ENCODE measurements at places on chromosomes 6 and 20.

DNA sequence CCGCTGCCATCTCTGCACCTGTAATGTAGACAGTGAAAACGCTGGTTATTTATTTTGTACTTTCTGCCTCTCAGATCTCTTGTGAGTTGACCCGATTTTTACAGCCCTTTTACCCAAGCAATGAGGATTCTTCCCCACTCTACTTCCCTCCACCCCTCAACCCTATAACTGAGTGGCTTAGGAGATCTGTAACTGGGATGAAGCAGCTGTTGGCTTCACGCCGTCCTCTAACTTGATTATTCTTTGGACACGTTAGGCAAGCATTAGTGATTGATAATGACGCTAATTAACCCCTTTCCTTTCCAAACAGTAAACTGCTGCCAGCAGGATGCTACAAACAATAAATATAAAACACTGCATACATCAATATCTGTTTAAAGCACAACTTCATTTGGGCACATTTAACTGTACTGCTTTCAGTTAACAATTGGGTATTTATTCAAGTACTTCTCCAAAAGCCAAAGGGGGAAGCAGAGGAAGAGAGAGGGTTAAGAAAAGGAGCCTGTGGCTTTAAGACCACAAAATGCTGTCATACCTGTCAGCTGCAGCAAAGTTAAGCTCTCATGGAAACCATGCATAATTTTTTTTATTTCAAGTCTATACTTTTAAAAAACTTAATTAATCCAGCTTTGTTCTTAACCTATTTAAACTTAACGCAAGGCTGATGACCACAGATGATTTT lies 21.2 kb downstream of the TFAP2A start:
- no peak for DNase-seq

GRCh38 chr6:16972535-16972934 lies 129.3 kb upstream of the STMND1 start:
- DNase-seq = no peak

GRCh38 chr6:18118330-18118729 lies 4.1 kb downstream of the NHLRC1 start:
- DNase-seq = no peak

DNA sequence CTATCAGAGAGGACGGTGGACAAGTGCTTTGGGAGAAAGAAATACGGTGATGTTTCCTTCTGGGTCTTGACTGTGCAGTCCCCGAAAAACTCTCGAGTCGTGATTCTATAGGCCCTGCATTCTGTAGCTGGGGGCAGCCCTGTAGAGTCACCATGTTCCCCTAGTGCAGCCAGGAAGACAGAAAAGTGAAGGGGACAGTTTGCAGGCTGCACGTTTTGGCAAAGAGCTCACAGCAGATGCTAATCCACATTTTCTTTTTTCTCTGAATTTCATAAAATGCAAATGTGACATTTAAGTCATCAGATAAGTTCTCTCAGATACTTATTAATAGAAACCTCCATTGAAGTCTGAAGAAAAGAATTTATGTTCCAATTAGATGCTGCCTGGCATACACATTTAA lies 19.5 kb downstream of the SPATS1 start:
- no peak for DNase-seq

DNA sequence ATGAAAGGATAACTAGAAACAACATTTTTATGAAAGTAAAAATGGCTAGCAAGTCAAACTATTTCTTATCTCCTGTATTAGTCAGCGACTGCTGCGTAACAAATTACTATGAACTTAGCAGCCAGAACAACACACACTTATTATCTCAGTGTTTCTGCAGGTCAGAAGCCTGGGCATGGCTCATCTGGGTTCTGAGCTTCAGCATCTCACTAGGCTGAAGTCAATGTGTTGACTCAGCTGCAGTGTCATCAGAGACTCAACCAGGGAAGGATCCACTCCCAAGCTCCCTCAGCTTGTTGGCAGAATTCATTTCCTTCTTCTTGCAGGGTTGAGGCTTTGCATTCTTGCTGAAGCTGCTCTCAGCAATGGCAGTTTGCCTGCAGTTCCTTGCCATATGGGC lies 33.2 kb upstream of the IGF2R start:
- no peak for DNase-seq

DNA sequence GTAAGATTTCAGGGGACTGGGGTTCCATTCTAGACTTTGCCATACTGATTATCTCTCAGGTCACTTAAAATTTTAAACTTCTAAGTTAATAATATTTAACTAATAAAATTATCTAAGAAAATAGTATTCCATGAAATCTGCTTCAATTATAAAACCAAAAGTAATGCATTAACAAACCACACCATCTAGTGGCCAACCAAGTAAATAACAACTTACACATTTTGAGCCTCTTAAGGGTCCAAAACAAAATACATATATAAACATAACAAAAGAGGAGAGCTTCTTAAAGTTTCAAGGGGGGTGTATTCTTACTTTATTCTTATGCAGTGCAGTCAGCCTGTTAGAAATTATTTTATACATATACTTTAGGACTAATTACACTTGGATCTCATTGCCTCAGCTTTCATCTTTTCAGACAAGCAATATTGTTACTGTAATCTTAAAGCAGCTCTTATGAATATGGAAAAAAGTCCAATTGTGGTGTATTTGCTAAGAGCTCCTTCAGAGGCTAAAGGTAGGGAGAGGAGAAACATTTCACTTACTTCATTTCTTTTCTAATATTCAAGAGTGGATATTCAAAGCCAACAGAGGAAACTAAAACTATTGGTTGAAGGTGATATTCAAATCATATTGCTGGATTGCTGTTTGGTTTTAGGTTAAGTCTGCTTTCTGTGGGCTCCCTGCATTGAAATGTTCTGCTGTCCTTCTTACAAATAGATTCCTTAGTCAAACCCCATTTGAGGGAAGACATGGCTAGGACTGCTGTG lies 199.7 kb upstream of the SIM1 start:
- DNase-seq = no peak

- DNase-seq = no peak
Measured at GRCh38 chr6:109702791-109703190, 11.7 kb downstream of the FIG4 start.

DNA sequence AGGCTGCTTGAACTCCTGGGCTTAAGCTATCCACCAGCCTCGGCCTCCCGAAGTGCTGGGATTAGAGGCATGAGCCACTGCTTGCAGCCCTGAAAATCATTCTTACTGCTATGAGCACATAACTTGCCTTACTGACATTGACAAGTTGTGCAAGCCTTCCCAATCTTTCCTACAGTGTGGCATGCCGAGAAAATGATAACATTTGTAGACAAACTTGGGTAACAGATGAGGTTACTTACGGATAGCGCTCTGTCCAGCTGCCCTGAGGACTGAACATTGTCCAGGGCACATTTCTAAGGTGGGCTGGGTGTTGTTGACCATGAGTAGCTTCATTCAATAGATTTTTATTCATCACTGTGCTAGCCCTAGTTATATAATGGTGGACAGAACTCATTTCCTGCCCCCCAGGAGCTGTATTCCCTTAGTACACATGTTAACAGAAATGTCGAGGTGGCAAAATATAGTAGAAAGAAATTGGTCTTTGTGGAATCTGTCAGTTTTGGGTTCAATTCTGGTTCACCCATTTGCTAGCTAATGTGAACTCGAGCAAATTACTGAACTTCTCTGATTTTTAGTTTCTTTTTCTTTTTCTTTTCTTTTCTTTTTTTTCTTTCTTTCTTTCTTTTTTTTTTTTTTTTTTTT lies 118.4 kb upstream of the AKIRIN2 start:
- DNase-seq = no peak

DNA sequence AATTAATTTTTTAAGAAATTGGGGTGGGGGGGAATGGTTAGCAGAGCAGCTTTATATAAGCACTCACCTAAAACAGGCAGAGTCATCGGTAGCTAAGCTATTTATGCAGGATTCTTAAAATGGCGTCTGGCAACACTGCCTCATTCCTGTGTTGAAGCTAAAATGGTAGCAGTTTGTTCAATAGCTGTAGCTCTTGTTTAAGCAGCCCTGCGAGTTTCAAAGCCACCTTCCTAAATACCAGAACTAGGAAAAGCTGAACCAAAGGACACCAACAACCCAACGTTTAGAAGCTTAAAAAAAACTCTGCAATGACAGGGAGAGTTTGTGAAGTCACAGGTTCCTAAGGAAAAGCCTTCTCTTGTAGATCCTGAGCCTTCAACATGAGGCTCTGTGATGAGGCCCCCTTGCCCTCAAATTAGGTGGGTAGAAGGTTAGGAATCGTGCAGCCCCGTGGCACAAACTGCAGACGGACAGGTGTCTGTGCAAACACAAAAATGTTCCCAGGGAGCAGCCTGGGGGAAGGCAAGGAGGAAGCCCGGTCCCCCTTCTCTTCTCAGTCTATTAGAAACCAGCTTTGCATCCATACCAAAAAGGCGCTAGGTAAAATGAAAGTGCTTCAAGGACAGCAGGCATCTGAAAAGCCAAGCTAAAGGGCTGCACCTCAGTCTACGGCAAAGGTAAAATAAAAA lies 4.7 kb downstream of the ZMYND8 start:
- no peak for DNase-seq

DNA sequence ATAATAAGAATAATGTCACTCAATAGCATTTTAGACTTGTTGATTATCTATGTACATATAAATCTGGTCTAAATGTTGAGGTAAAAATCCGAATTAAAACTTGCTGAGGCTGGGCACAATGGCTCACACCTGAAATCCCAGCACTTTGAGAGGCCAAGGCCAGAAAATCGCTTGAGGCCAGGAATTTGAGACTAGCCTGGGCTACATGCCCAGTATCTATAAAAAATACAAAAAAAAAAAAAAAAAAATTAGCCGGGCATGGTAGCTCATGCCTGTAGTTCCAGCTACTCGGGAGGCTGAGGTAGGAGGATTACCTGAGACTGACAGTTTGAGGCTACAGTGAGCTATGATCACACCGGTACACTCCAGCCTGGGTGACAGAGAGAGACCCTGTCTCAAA lies 34.2 kb upstream of the SUPT3H start:
- no peak for DNase-seq

- no peak for DNase-seq
Measured at GRCh38 chr6:7909323-7910276, 988 bp downstream of the TXNDC5 start.

DNA sequence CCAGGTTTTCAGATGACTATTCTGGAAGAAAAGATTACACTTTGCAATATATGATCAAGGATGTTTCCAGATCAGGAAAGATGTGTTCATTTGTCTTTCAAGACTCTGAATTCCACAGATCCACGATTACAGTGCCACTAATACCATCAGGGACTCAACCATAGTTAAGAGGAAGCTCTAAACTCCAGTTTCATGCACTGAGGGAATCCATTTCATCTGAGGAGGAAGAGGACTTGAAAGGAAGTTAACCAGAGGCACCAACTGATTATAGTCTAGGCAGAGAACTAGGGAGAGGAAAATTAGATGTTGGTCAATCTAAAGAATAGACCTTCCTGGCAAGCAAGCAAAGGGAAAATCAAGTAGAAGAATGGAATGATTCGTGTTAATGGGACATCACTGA lies 218.3 kb upstream of the PRDM1 start:
- DNase-seq = no peak

GRCh38 chr20:36017048-36017951 lies 48.9 kb downstream of the CNBD2 start:
- DNase-seq = no peak

DNA sequence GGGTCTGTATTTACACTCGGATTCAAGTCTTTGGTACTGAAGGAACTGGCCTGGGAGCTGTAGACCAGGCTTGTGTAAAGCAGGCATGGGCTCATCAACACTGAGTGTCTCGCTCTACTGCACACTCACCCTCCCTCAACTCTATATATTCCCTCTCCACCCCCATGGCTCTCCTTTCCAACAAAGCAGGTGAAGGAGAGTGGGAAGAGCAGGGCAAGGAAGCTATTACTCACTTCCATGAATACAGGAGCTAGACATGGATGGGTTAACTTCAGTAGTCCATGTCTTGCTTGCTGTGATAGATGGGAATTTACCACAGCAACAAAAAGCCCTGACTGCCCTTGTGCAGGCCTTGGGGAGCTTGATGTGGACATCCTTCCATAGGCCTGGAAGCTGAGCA lies 20.7 kb upstream of the SLC2A12 start:
- DNase-seq = no peak

GRCh38 chr6:158002951-158003853 lies 21.5 kb downstream of the SYNJ2 start:
- DNase-seq = no peak

- DNase-seq = no peak
Measured at GRCh38 chr20:61638802-61639585, 386.9 kb downstream of the CDH4 start.

DNA sequence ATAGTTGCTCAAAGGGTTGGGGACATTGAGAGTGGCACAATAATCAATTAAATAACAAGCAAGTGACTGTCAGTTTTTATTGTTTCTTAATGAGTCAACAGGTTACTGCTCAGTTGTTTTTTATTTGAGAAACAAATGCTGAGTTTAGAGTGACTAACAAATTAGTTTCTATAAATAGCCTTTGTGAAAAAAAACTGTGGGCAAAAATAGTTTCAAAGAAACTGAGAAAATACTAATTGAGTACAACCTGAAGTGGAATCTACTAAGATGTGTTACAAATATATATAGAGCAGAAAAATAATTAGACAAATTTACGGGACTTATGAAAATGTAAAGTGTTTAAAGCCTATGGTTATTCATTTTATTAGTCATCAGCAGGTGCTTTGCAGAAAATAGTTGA lies 22.3 kb downstream of the BEND6 start:
- no peak for DNase-seq

GRCh38 chr6:43359831-43360230 lies 9.6 kb downstream of the ZNF318 start:
- DNase-seq = no peak

DNA sequence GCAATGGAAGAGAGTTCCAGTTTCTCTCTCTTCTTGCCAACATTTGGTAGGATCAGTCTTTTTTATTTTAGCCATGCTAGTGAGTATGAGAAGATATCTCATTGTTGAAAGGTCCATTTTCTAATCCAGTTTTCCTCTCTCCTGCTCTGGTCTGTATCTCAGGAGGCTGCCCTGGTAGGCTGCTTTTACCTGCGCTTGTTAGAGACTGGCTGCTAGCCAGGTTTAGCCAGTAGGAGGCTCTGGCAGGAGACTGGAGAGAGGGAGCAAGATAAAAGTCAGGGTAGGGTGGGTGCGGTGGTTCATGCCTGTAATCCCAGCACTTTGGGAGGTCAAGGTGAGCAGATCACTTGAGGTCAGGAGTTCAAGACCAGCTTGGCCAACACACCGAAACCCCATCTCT lies 68.6 kb upstream of the FOXP4 start:
- DNase-seq = no peak

DNA sequence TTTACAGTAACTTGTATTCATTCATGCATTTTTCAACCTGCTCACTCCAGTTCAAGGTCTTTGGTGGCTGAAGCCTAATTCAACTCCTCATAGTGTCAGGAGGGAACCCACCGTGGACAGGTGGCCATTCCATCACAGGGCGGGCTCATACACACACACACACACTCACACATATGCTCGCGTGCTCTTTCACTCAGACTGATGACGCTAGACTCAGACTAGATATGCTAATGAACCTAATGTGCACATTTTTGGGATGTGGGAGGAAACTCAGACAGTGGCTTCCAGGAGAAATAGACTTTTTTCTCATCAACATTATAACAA lies 56.7 kb downstream of the TRIM27 start:
- no peak for DNase-seq

- no peak for DNase-seq
Measured at GRCh38 chr6:12865117-12865516, 148.6 kb downstream of the PHACTR1 start.

Measured in substantia nigra (tissue), 51 donors.